NCI-H1105 (cell line): ENCODE measurements at places on chromosomes 11 and 22.

DNA sequence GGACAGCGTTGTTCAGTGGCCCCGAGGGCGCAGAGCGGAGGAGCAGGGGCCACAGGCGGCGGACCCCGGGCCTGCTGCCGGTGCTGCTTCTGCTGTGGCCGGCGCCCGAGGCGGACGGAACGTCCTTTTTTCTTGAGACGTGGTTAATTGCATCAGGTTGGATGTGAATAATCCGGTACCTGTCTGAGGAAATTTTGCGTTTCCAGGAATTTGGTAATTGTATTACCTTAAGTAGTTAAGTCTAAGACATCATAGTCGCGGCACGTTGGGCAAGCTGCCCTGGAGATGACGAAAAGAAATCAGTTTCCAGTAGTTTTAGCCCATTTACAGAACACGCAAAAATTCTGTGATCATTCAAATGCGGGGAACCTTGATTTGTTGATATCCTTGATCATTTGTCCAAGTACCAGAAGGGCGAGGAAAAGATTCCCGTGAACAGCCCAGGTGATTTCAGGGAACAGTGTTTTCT, 789 bp downstream of the SPECC1L start:
- DNase-seq, result no peak

DNA sequence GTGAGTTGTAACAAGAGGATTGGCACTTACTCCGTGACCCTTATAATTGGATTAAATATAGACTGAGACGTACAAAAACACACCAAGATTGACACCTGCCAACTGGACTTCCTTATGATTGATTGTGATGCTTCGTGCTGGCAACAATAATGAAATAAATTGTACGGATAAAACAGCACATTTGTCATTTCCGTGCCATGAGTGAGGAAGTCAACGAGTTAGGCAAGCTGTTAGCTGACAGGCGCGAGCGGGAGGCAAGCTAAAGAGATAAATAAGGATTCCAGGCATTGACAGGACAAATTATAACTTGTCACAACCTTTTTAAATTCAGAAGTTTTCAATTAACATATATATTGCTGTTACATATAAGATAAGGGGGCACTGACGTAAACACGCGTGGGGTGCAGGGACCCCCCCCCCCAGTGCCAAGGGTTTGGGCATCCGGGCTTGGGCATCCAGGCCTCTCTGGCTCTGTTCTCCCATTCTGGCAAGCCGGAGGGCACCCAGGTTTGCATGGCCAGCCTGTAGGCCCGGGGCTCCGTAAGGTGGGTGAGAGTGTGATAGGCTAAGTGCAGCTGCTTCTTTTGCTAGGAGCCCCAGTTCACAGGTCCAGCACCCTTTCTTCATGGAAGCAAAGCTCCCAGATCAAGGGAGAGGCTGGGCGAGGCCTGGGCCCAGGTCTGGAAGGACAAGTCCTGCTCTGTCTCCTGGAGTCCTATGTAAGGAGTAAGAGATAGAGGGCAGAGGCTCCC, 11.2 kb upstream of the PAX6 start:
- DNase-seq, result no peak

DNA sequence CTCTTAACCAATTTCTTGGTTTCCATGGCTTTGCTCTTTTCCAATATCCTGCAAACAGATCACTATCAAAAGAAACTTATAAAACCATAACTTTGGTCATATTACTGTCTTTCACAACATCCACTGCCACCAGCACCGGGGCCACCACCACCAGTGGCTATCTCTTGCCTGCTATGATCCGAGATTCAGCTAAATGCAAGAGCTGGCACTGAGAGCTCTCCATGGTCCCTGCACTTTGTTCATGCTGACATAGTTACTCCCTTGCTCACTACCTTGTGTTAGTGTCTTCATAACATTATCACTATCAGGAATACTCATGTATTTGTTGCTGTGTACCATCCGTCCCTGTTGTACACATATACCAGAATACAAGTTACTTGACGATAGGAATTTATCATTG, 299.0 kb downstream of the ETS1 start:
- no peak for DNase-seq

DNA sequence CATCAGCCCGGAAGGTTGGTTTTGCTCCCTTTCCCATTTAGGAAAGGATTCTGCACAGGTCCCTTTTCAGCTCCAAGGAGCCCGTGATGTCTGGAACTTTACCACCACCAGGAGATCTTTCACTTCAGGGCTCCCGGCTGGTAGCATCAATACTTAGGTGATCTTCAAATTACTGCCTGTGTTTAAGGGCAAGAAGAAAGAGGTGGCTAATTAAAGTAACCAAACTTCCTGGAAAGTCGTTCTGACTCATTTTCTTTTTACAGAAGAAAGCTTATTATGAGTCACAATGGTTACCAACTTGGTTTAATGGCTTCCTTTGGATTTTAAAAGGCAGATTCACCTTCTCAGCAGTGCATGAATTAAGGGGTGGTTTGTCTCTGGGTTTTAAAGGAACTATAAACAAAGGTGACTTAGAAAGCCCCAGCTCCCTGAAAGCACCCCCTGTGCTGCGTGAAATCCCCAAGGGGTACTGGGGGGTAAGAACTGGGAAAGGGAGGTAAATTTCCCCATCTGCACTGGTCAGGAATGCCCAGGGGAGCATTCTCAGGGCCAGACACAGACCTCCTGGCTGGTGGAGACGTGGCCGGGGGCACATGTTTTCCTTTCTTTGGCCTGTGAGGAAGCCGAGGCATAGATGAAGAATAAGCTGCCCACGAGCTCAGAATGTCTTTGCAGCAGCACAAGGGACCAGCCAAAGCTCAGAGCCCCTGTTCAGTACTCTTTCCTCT, 8.8 kb downstream of the POU2F3 start:
- no peak for DNase-seq

DNA sequence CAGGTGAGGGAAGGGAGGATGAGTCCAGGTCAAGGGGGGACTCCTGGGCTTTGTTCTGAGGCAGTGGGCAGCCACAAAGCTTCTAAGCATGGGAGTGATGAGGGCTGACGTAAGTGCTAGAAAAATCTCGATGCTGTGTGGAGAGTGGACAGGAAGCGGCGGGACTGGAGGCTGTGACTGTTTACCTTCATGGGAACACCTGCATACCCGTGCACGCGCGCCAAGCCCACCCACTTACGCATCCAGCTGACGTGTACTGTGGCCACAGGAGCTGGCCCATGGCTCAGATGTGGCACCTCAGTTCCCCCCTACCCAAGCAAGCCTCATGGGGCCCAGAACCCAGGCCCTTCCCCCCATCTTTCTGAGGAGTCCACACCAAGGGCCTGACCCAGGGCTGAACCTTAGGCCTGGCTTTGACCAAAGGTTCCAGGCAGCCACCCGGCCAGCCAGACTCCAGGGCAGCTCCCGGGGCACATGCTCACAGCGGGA, 14.0 kb downstream of the MYRF start:
- DNase-seq, result no peak

DNA sequence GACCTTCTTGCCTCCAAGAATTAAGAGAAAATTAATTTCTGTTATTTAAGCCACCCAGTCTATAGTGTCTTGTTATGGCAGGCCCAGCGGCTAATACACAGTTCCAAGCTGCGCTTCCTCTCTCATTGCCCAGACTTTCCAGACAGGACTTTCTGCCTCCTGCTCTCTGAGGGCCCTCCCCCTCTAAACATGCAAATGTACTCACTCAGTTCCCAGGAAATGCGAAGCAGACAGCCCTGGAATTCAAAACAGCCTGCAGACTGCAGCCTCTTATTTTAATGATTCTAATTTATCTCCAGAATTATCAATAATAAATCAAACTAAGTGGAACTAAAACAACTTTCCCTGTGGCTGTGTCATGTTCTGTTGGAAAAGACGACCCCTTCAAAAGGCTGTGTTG, 115.5 kb upstream of the ISX start:
- no peak for DNase-seq
